ENCODE measurements at places on chromosomes 7 and 10.

- DNase-seq, result peak; percentile 68
These were observed 128.1 kb upstream of the FAM20C start for GRCh38 chr7:64098-64915.

DNA sequence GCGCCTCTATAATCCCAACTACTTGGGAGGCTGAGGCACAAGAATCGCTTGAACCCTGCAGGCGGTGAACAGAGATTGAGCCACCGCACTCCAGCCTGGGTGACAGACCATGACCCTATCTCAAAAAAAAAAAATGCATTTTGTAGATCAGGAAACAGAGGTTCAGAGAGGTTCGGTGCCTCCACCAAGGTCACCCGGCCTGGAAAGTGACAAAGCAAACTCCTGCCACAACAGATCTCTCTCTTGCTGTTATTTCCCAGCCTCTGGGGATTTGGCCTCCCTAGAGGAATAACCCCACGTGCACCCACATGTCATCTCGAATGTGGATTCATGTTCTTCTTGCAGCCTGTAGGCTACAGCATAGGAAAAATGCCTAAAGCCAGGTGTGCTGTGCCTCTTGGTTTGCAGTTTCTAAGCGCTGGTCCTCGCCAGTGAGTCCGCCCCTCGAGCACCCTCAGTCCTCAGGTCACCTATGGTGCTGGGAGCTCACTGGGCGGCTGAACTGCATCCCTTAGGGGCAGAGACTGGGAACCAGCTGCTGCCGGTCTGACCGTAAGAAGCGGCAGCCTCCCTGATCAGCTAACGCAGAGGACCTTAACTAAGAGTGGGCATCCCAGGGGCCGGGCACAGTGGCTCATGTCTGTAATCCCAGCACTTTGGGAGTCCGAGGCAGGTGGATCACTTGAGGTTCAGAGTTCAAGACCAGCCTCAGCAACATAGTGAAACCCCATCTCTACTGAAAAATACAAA lies 51.7 kb upstream of the SH2B2 start:
- DNase-seq, result no peak

- no peak for DNase-seq
These were observed 70.3 kb upstream of the KMT2E start for GRCh38 chr7:104943502-104944343.

DNA sequence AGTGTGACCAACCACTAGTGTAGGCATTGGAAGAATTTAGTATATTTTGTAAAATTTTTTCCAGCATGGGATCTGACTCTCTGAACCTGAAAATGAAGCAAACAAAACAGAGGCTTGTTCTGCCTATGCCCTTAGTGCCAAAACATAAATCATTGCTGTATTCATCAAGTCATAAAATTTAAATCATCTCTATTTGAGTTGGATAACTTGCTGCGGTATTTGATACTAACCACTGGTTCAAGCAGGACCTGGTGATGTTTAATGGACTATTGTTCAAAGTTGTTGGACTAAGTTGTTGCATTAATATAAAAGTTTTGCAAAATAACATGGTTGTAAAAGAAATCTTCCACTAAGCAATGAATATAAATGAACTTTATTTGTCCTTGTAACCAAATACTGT lies 19.8 kb upstream of the RPA3 start:
- no peak for DNase-seq
